ENCODE measurements at places on chromosomes 16 and 17. TPM values are rescaled to one million over a fixed set of nuclear protein-coding genes. Genes with fewer than 3 reads are reported as not detected.

Gene CARD14
- total RNA-seq, result not detected

Gene AGRP
- total RNA-seq, result not detected

DNA sequence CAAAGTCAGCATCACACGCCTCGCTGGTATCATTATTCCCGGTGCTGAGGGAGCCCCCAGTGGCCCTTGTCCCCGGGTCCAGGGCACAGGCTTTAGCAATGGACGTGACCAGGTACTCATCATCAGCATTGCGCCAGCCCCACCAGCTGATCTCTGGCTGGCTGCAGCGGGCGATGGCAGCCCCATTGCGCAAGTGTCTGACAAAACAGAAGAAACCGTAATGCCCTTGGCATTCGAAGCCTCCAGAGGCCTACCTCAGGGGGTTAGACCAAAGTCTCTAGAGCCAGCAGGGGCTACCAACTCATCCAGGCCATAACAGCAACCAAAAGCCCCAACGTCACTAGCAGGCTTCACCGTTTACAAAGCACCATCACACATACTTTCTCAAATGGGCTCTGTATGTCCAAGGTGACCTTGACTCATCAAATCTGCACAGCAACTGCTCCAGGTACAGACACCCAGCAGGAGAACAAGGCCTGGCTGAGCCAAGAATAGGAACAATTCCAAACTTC lies 7.3 kb downstream of the MTMR4 start:
- DNase-seq, result no peak

Gene CAMTA2
- 46.1 TPM for total RNA-seq

- DNase-seq, result no peak
These were observed 607.5 kb downstream of the TOX3 start for GRCh38 chr16:51939378-51939871.

DNA sequence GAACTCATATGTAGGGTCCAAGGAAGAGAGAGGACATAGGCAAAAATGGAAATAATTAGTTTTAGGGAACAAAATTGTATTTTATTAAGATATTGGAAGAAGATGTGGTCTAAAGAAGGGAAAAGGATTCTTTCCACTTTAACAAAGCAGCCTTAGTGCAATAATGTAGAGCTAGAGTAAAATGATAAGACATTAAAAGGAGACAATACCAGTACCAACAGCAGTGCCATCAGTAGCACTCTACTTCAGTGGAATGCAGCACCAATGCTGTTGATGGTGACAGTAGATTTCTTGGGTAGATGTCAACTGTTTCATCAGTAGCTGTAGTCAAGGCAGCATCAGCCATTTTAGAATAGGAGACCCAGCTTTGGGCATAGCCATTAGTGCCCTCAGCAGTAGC lies 124.3 kb downstream of the BRIP1 start:
- DNase-seq, result no peak

DNA sequence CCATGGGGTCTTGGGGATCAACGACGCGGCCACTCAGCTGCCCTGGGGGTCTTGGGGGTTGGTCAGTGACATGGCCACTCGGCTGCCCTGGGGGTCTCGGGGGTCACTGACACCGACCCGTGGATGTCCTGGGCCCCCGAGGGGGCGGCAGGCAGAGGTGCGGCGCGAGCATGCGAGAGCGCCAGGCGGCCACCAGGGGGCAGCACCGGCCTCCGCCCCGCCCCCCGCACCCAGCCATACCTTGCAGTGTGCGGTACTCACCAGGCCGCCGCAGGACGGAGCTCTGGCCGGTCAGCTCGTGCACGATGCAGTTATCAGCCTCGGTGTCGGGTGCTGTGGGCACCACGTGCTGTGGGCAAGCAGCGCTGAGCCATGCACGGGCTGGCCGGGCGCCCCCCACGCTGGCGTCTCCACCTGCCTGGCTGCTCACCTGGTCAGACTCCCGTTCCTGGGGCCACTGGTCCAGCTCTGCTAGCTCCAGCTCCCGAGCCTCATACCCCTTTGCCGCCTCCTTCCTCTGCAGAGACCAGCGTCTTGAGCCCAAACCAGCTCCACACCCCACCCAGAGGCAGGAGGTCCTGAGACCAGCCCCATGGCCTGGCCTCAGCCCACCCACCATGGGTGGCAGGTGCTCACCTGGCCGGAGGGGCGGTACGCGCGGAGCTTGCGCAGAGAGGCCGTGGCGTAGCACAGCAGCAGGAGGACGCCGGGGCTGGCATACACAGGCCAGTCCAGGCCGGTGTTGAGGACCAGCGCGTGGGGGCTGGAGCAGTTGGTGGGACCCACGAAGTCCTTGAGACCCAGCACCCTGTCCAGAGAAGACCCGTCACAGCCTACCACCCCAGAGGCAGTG lies 31.2 kb downstream of the CTU2 start:
- peak; percentile 76 for DNase-seq
